ENCODE measurements at places on chromosomes 5 and 9. TPM values are rescaled to one million over a fixed set of nuclear protein-coding genes. Genes with fewer than 3 reads are reported as not detected.
A peak's percentile ranks its signal among the peaks of the same experiment; 100 is the strongest.

- DNase-seq = no peak
Observed at GRCh38 chr5:170278611-170279458, 18.7 kb downstream of the LCP2 start.

PAEP gene
- total RNA-seq = 1.4 TPM

DNA sequence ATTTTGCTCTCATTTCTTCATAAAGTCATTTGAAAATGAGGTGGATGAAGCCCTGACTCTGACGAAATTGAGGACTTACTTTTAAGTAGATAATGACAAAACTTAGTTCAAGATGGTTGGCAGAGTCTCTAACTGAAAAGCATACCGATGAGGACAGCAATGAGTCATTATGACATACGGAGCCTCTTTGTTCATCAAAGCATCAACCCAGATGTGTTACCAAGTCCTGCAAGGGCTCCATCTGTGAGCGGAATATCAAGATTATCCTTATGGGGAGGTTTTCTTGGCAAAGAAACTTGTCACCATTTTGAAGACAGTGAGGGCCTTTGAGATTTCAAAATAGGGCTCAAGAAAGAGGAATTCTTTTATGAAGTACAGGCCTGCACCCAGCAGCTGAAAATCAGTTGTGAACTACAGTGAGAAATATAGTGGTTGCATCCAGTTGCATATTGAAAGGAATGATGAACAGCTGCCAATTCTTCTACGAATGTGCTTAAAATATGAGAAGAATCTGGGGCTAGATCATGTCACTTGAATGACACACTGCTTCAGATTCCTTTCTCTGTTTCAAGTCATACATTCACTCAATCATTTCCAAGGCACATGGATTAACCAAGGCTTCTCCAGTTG lies 86.6 kb upstream of the SLC24A2 start:
- DNase-seq = no peak

DNA sequence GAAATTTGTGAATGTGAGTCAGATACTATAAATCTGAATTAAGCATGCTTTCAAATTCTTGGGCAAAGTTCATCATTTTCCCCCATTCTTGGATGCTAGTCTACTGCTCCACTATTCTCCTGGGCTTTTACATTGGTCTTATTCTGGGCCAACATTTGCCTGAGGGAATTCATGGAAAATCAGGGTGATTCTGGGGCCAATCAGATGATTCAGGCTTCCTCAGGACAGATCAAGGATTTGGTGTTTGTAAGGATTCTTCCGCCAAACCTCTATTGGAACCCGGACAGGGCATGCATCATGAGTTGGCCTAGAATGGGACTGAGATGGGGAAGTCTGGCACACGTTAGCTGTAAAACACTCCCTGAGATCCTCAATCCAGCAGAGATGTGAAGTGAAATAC lies 113.8 kb downstream of the MEF2C start:
- DNase-seq = no peak

DNA sequence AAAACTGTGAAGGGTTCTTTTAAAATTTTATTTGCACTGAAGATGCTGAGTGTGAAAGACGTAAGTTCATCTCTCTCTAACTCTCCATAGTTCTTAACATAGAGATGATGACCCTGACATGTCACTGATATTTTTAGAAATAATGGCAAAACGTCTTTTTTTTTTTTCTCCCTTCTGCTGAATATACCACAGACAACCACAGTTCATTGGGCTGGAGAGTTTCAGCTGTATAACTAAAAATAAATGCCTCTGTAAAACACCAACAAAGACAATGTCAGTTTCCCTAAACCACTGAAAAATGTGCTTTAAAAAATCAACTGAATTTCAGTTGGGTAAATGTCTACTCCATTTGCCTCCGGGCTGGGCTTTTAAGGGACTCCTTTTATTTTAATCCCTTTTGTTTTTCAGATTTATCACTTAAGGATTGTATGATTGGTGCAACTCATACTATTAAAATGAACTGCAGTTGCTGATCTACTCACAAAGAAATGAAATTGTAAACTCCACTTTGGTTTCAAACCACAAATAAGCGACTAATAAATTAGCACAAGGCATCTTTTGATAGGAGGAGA lies 830.9 kb upstream of the WWC1 start:
- no peak for DNase-seq

GAPT gene
- 0.41 TPM for total RNA-seq

DNA sequence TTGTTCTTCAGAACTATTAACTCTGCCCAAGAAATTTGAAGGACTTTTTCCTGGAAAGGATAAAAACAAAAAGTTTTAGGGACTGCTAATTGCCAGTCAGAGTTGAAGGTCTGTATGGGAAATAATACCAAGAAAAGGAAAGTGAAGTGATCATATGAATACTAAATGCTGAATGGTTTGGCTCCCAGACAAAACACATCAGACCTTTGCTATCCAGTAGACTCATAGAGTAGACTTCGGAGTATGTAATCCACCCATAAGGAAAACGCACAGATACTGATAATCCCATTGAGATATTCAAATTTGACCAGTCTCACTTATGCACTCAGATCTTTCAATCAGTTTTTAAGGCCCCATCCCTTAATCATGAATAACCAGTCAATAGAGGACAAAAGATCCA lies 319.0 kb upstream of the PTGER4 start:
- no peak for DNase-seq

- DNase-seq = no peak
Observed at GRCh38 chr9:15977438-15977837, 424.6 kb downstream of the CCDC171 start.

DNA sequence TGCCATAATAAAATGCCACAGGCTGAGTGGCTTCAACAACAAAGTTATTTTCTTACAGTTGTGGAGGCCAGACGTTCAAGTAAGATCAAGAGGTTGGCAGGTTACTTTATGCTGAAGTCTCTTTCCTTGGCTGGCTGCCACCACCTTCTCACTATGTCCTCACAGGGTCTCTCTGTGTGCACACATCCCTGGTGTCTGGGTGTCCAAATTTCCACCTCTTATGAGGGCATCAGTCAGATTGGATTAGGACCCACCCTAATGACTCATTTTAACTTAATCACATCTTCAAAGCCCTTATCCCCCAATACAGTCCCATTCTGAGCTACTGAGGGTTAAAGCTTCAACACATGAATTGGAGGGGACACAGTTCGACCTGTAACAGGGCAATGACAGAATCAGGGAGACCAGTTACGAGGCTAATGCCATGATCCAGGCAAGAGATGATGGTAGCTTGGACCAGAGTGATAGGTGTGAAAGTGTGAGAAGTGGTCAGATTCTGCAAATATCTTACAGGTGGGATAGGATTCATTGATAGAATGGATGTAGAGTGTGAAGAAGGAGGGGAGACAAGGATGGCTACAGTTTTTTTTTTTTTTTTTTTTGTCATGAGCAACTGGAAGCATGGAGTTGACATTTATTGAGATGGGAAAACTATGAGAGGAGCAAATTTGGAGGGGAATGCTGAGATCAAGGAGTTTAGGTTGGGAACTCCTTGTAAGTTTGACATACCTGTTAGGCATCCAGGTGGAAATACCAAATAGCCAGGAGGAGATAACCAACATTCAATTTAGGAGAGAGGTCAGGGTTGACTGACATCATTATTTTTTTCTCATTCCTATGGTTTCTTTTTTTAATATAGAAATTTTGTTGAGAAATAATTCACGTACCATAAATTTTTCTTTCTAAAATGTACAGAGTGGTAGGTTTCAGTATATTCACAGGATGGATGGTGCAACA lies 39.6 kb upstream of the FGF1 start:
- DNase-seq = no peak

DNA sequence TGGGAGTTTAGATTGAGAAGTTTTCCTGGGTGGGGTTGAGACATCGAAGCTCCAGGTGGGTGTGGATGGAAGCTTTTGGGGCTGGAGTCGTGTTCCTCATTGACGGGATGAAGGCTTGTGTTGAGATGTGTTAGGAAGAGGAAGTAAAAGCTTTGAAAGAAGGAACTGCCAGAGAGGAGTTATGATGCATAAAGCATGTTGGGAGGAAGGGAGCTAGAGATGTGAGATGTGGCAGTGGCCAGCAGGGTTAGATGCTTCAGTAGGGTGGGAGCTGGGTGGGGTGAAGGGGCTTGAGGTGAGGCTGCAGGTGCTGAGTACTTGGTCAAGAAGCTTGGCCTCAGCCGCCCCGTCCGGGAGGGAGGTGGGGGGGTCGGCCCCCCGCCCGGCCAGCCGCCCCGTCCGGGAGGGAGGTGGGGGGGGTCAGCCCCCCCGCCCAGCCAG lies 56.7 kb downstream of the HSPA4 start:
- no peak for DNase-seq

- DNase-seq = peak; percentile 64
Observed at GRCh38 chr9:136024696-136025316, 63.6 kb upstream of the UBAC1 start.

- DNase-seq = no peak
Observed at GRCh38 chr9:109919736-109920408, 139.9 kb downstream of the PALM2AKAP2 start.

GRCh38 chr9:131799177-131799823 lies 59.4 kb upstream of the RAPGEF1 start:
- peak; percentile 54 for DNase-seq

SAXO1 gene
- total RNA-seq = 0.10 TPM

Data from ovary (tissue), 10 donors.